Keratinocyte (primary cell): ENCODE measurements at places on chromosomes 2 and 18. TPM values are rescaled to one million over a fixed set of nuclear protein-coding genes. Genes with fewer than 3 reads are reported as not detected.

- DNase-seq = no peak
- H3K36me3 ChIP-seq = no peaks in the 10 kb centered on the region
- H3K27me3 ChIP-seq = no peaks in the 10 kb centered on the region
- H3K4me1 ChIP-seq = no peaks in the 10 kb centered on the region
- H3K4me3 ChIP-seq = no peak overlapping the region
Observed at GRCh38 chr2:137091704-137092103, 326.4 kb downstream of the THSD7B start.

GRCh38 chr18:59802031-59802430 lies 97.8 kb upstream of the PMAIP1 start:
- DNase-seq = no peak
- H3K4me1 ChIP-seq = no peaks in the 10 kb centered on the region
- no peak overlapping the region for H3K27ac ChIP-seq
- no peaks in the 10 kb centered on the region for H3K36me3 ChIP-seq

DNA sequence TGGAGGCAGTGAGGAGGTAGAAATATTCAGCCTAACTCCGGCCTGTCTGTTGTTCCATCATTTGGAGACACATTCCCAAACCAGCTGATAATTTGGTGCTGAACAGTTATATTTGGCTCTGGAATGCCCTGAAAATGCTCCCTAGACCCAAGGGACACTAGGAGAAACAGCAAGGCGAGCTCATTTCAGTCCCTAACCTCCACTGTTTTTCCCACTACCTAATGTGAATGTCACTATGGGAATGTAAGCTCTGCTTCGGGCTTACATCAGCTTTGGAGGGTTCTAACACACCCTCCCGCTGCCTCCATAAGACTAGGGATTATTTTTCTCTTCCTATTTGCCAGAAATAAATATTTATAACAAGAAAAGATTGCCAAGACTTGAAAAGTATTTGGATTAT lies 103.5 kb downstream of the ANTXR1 start:
- no peaks in the 10 kb centered on the region for H3K36me3 ChIP-seq
- H3K4me3 ChIP-seq = no peak overlapping the region
- DNase-seq = no peak
- H3K4me1 ChIP-seq = peaks cover 4% of the 10 kb centered on the region
- H3K27me3 ChIP-seq = no peaks in the 10 kb centered on the region

The GRHL1 gene
- polyA plus RNA-seq = 2.6 to 15.1 TPM (median 7.8 TPM) in 3 replicates

The FBLN7 gene
- 0.12 TPM in 1 of 3 replicates, not detected in the others for polyA plus RNA-seq

GRCh38 chr2:72951303-72952095 lies 34.2 kb downstream of the EMX1 start:
- H3K4me3 ChIP-seq = no peak overlapping the region
- H3K36me3 ChIP-seq = no peaks in the 10 kb centered on the region
- no peak for DNase-seq
- H3K4me1 ChIP-seq = peaks cover 4% of the 10 kb centered on the region
- no peak overlapping the region for H3K27ac ChIP-seq

- H3K36me3 ChIP-seq = no peaks in the 10 kb centered on the region
- H3K27ac ChIP-seq = no peak within 1 kb of the TSS
- no peak for DNase-seq
- no peak within 1 kb of the TSS for H3K4me3 ChIP-seq
- peaks cover 7% of the 10 kb centered on the region for H3K4me1 ChIP-seq
- peaks cover 52% of the 10 kb centered on the region for H3K27me3 ChIP-seq
Observed at GRCh38 chr18:2846636-2847316, at the start of gene EMILIN2. Gene EMILIN2, plus strand, starts transcription at chr18:2847006. Its CDS starts 183 bp downstream, at chr18:2847189.

DNA sequence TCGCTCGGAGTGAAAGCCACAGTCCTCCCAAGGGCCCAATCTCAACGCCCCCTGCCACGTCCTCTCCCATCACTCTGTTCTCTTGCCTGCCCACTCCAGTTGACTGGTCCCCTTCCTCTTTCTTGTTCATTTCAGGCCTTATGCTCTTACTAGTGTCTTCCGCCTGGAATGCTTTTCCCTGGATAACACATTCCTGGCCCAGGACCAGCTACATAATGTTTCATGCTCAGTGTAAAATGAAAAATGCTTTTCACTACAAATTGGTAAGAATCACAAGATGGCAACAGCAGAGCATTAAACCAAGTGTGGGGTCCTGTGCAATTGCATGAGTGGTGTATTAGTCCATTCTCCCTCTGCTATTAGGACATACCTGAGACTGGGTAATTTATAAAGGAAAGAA lies 417.2 kb upstream of the KLHL29 start:
- no peaks in the 10 kb centered on the region for H3K27me3 ChIP-seq
- H3K4me3 ChIP-seq = no peak overlapping the region
- no peaks in the 10 kb centered on the region for H3K36me3 ChIP-seq
- no peak for DNase-seq
- H3K4me1 ChIP-seq = no peaks in the 10 kb centered on the region

The PNO1 gene
- polyA plus RNA-seq = 16.2 to 22.5 TPM (median 18.8 TPM) in 3 replicates

The SERPINB2 gene
- 555 to 1,052 TPM (median 733 TPM) in 3 replicates for polyA plus RNA-seq

DNA sequence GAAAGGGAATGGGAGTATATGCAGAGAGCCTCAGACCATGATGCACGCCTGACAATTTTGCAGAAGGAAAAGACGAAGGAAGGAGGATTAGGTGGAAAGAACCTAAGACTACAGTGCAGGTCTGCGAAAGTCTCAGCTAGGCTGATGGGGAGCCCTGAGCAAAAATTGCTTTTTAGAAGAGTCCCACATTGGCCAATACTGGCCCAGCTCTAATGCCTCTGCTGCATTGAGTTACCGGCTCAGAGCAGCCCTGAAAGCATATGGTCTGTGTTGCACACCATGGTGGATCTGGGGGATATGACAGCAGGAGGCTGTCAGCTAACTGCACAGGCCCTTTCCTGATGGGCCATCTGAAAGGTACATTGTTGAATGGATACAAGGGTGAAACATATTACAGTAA lies 48.3 kb upstream of the CAVIN2 start:
- no peak for DNase-seq
- H3K27ac ChIP-seq = peak overlapping the region; percentile 60
- no peaks in the 10 kb centered on the region for H3K27me3 ChIP-seq
- peaks cover 32% of the 10 kb centered on the region for H3K4me1 ChIP-seq
- no peaks in the 10 kb centered on the region for H3K36me3 ChIP-seq

DNA sequence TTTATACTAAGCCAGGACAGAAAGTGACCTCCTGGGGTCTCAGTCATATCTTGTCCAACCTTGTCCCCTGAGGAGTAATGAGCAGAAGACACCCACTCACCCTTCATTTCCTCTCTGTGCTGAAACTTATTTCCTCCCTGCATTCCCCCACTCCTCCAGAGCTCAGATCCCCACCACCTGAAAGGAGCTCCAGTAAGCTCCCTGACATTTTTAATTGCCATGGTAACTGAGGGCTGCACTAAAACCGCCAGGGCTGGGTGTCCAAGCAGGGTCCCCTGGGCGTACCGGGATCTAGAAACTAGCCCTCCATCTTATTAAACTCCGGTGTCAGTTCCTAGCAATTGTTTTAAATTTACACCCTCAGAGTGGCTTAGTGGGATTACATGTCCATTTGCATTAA lies 393.3 kb upstream of the HNRNPA3 start:
- no peak for DNase-seq
- no peaks in the 10 kb centered on the region for H3K27me3 ChIP-seq
- no peaks in the 10 kb centered on the region for H3K4me1 ChIP-seq
- H3K36me3 ChIP-seq = no peaks in the 10 kb centered on the region
- H3K27ac ChIP-seq = no peak overlapping the region

DNA sequence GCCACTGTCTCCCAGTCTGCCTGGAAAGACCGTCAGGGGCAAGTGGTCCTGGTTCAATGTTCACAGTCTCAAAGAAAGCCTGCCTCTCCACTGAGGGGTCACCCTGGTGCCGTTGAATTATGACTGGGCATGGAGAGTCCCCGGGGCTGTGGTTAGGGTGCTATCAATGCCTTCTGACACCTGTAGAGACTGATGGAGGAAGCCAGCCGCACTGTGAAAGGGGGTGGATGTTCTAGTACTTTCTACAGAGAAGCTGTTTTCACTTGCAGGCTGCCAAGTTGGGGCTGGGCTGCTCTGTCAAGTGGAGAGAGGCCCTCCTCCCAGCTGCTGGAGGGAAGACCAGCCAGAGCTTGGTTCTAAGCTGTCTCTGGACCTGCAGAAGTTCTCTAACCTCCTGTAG lies 80.5 kb downstream of the BCL2L11 start:
- H3K27me3 ChIP-seq = no peaks in the 10 kb centered on the region
- H3K36me3 ChIP-seq = no peaks in the 10 kb centered on the region
- H3K4me1 ChIP-seq = no peaks in the 10 kb centered on the region
- DNase-seq = no peak
- no peak overlapping the region for H3K27ac ChIP-seq

- DNase-seq = no peak
- H3K4me1 ChIP-seq = no peaks in the 10 kb centered on the region
- no peaks in the 10 kb centered on the region for H3K36me3 ChIP-seq
- no peak overlapping the region for H3K4me3 ChIP-seq
Observed at GRCh38 chr2:237254369-237254861, 159.5 kb downstream of the COL6A3 start.
